ENCODE measurements at places on chromosomes 13 and 19.

- no peak for DNase-seq
Measured at GRCh38 chr19:57754091-57754673, 7.6 kb downstream of the ZNF776 start.

GRCh38 chr13:89684896-89685295 lies 1662.6 kb upstream of the MIR17HG start:
- DNase-seq = no peak

DNA sequence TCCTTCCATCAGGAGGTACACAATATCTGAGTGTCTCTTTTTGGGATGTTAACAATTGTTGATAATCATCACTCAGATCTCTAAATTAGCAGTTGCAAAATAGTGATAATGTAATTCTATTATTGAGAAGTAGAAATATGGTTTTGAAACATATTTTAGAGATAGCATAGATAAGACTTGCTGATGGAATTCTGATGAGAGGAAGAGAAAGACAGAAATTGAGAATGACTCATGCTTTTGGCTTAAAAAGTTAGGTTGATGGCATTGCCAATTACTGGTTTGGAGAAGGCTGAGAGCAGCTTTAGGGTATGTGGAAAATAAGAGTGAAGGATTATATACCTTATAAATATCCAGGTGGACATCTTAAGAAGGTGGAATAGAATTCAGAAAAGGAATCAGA lies 106.4 kb upstream of the EDNRB start:
- DNase-seq = no peak

DNA sequence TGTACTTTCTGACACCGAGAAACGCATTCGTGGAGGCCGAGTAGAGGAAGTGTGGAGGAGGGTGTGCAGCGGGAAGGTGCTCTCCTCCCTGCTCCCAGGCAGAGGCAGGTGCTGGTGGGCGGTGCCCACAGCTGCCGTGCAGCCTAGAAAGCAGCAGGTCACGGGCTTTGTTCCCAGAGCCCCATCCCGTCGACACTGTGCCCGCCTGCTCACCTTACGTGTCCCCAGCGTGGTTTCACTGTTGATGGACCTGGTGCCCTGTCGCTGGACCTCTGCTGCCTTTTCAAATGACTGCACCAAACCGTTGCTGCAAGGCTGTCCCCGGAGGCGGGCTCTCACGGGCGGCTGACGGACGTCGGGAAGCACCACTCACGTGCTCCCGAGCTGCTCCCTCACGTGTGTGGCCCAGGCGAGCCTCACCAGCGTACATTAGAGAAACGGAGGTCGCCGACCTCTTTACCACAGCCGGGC lies 20.8 kb downstream of the PLEKHJ1 start:
- DNase-seq = no peak

DNA sequence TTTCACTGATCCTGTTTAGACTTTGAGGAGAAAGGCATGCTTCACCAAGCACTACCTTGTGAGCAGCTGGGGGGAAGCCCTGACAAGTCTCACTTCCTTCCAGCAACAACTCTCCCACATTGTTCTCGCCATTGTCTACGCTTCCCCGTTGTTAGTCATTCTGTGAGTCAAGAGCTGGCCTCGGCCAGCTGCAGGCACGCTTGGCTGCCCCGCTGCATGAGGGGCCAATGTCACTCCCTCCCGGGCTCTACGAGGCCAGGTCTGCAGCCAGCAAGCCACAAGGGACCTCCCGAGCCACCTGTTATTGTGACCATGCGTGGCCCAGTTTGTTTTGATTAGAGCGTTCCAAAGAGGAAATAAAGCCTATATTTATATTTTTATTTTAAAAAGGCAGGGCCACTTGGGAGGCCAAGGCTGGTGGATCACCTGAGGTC lies 220.9 kb downstream of the FOXO1 start:
- DNase-seq = no peak

- DNase-seq = no peak
Measured at GRCh38 chr13:98875146-98875729, 102.6 kb downstream of the DOCK9 start.

GRCh38 chr19:32427536-32427935 lies 22.0 kb downstream of the DPY19L3 start:
- no peak for DNase-seq

- no peak for DNase-seq
Measured at GRCh38 chr13:51942189-51942588, 69.1 kb downstream of the ATP7B start.

DNA sequence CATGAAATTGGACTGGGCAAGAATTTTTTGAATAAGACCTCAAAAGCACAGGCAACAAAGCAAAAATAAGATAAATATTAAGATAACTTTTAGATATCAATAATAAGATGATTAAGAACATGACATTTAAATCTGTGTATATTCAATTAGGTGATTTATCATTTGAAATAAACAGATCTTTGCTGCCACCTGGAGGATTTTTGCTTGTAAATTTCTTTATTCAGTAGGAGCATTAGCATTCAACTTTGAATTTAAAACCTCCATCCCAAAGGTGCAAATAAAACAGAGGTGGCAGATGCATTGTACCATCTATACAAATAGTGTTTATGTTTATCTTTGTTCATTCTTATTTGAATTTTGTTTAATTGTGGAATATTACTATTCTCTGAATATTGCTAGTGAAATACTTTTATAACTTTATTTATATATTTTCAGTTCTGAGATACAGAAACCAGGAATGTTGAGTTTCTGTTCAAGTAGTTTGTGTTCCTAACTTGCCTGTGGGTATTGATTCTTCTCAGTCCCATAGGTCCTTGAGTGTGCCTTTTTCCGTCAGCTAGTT lies 20.9 kb downstream of the COG6 start:
- peak; percentile 25 for DNase-seq

- no peak for DNase-seq
Measured at GRCh38 chr13:35343417-35343816, 133.1 kb downstream of the MAB21L1 start.

DNA sequence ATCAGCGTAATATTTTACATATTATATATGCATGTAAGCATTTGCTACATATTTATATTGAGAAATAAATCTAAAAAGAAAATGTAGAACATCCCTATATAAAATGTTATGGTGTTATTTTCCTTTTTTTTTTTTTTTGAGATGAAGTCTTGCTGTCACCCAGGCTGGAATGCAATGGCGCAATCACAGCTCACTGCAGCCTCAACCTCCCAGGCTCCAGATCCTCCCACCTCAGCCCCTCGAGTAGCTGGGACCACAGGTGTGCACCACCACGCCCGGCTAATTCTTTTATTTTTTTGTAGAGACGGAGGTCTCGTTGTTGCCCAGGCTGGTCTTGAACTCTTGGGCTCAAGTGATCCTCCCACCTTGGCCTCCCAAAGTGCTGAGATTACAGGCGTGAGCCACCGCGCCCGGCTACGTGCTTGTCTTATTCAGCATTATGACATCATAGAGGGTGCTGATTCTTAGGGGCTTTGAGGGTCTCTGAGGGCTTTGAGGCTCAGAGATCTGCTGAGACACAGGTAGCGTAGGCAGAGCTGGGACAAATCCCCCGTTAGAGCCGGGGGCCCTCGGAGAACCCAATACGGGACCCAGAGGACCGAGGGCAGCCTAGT lies 101.9 kb downstream of the GADD45B start:
- DNase-seq = peak; percentile 12

GRCh38 chr19:45136507-45137178 lies 24.1 kb downstream of the NKPD1 start:
- no peak for DNase-seq

DNA sequence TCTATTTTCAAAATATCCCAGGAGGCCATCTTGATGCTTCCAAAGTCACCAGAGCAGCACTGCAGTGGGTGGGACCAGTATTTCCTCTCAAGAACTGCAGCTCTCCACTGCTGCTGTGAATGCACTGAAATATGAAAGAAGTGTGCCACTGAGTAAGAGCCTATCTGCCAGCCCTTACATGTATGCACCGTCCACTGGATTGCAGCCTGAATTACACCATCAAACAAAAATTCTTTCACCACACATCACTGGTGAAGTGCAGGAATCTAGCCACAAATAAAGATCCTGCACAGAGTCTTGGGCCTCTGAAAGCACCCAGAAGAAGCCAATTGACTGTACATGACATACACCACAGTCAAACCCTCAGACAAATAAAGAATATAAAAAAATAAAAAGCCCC lies 249.0 kb downstream of the LHFPL6 start:
- no peak for DNase-seq

GRCh38 chr13:106522898-106523525 lies 12.4 kb downstream of the EFNB2 start:
- no peak for DNase-seq

DNA sequence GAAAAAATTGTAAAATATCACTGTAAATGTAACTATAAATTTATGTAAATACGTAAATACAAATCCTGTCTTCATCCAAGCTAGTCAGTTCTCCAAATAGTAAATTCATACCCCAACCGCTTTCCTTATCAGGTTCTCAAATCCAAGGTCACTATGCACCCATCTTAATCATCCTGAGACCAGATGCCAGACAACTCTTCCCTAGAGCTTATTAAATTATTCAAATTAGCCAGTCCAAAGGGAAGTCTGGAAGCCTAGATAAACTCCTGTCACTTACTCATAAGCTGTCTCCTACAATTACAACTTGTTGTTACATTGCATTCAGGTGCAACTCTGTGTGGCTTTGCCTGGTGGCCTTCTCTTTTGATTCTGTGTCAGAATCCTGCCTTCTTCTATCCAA lies 836.1 kb upstream of the PCDH20 start:
- DNase-seq = no peak

- peak; percentile 49 for DNase-seq
Measured at GRCh38 chr19:31969016-31969415, 376.4 kb upstream of the ZNF507 start.

- DNase-seq = peak; percentile 80
Measured at GRCh38 chr19:41951686-41952172, 7.4 kb downstream of the RABAC1 start.

All from ovary (tissue), 10 donors.